ENCODE measurements at places on chromosomes 5 and 9.

DNA sequence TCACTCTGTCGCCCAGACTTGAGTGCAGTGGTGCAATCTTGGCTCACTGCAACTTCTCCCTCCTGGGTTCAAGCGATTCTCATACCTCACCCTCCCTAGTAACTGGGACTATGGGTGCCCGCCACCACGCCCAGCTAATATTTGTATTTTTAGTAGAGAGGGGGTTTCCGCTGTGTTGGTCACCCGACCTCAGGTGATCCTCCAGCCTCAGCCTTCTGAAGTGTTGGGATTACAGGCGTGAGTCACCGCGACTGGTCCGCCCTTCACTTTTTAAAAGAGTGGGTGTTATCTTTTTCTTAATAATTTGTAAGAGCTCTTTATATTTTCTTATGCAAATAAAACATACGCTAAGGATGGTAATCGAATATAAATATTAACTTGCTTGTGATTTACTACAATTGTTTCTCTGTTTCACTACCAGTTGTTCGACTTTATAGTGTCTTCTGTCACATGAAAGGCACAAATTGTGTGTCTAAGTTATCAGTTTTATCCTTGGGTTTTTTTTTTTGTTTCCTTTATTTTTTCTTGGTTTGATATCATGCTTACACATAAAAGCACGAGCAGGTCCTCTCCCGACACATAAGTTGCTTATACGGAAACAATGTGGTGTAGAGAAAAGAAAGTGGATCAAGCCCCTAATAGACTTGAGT is 1.9 kb upstream of the GPBP1 start:
- DNase-seq, result no peak

DNA sequence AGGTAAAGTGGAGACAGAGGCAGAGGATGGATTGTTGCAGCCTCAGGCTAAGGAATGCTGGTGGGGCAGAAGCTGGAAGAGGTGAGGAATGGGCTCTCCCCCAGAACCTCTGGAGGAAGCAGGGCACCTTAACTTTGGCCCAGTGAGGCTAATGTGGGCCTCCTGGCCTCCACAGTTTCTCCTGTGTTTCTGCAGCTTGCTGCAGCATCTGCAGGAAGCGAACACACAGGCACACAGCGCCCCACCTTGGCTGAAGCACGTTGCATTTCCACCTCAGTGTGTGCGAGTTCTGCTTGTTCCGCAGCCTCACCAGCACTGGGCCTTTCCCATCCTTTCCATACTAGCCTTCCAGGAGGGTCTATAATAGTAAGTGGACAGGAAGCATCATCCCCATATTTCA is 27.2 kb upstream of the ASS1 start:
- no peak for DNase-seq

DNA sequence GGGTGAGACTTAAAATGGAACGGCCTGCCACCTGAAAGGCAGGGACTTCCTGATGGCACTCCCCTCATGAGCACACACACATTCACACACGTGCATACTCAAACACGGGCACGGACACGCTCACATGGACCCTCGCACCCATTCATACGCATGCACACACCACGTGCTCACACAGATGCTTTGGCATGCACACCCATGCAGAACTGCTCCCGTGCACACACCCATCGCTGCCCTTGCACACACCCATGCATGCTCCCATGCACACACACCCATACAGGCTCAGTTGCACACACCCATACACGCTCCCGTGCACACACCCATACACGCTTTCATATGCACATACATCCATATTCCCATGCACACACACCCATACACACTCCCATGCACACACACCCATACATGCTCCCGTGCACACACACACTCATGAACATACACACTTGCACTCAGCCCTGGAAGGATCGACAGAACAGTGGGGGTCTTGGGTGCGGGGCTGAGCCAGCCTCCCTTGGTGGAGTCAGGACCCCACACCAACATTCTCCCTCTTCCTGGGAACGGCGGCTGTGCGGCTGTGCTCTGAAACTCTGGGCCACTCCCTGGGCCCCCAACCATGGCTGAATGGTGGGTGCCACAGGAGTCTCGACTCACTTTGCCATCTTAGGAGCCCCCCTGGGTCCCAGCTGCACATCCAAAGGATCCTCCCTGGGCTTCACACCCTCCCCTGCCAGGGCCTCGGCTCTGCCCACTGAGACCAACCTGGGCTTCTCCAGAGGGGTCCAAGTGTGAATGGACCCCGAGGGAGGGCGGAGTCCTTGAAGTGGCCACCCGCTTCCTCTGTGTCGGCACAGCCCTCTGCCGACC is 115.2 kb downstream of the RXRA start:
- DNase-seq, result no peak

DNA sequence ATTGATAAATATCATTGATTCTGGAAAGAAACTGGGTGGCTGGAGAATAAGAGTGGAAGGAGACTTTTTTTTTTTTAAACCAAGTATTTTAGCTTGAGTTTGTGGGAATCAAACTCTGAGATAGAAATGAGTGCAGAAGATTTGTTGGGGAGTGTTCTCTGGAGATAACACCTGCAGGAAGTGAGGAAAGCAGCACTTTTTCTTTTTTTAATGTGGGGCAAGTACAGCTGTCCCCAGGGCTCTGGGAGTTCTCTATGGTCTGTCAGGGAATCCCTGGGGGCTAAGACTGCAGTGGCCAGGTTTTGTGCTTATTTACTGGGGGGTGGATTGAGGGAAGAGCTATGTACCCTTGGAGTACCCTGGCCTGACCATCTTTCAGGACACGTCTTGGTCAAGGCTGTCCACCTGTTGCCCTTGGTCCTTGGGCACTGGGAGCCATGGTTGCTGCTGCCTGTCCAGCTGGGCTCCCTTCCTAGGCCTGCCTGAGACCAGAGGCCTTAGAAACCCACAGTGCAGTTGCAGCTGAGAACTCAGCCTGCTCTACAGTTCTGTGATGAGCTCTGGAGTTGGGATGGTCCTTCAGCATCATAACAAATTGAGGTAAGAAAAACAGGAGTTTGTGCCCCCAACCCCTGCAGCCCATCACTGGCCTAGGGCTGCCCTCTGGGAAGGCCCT is 85.8 kb downstream of the PHAX start:
- DNase-seq, result no peak

- DNase-seq, result no peak
These were observed 127.0 kb downstream of the TENT4A start for GRCh38 chr5:6840136-6840793.

DNA sequence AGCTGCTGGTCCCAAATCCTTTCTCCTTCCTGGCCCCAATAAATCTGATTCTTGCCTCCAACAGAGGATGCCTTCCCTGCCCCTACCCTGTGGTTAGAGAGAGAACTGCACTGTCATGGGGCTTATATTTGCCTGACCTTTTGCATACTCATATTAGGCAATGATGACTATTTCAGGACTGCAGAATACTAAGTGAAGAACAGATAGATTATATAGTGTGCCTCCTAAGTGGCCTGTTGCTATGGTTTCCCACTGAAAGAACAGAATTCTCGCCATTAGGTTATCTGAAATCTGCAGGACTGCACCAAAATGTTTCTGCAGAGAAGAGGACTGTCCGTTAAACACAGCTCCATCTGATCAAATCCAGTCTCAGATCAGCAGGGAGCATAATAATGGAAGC is 87.3 kb upstream of the CCNG1 start:
- no peak for DNase-seq

GRCh38 chr5:1523480-1523792 is 324 bp downstream of the LPCAT1 start:
- no peak for DNase-seq

- DNase-seq, result no peak
These were observed 51.0 kb downstream of the PTPDC1 start for GRCh38 chr9:94135222-94135621.

GRCh38 chr9:126877418-126877817 is 17.0 kb downstream of the ZBTB34 start:
- no peak for DNase-seq

- no peak for DNase-seq
These were observed 7.3 kb upstream of the RAI14 start for GRCh38 chr5:34648840-34649158.

DNA sequence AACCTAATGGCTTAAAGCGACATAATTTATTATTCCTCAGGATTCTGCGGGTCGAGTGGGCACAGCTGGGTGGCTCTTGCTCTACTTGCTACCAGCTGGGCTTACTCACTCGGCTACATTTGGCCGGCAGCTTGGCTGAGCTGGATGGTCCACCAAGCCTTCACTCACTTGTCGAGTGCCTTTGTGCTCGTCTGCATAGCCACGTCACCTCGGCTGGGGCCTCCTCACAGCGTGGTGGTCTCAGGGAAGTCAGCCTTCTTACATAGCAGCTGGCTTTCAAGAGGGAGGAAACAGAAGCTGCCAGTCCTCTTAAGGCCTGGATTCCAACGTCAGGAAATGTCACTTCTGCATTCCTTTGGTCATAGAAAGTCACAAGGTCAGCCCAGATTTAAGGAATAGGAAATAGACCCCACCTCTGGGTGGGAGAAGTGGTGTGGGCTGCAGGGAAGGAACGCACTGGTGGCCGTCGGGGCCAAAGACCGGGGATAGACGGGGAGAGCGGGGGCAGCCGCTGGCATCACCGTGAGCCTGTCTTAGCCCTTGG is 75.1 kb upstream of the RUFY1 start:
- no peak for DNase-seq

- no peak for DNase-seq
These were observed 415.9 kb upstream of the KLF4 start for GRCh38 chr9:107905308-107906020.

GRCh38 chr5:55853041-55853670 is 2.0 kb downstream of the IL31RA start:
- no peak for DNase-seq

All from stimulated activated CD8-positive, alpha-beta memory T cell treated with anti-CD3 and anti-CD28 coated beads, Interleukin-12 subunit alpha, Interleukin-12 subunit beta, amount 100 ng/mL, for 1 hour (primary cell).